ENCODE measurements at places on chromosomes 16 and 17. TPM values are rescaled to one million over a fixed set of nuclear protein-coding genes. Genes with fewer than 3 reads are reported as not detected.
A peak's percentile ranks its signal among the peaks of the same experiment; 100 is the strongest.

GRCh38 chr17:46056800-46057304, 57.8 kb downstream of the STH start:
- DNase-seq, result no peak

GRCh38 chr16:14553447-14553846, 76.6 kb downstream of the PARN start:
- DNase-seq, result no peak

Gene NPIPB13
- 18.5 TPM for total RNA-seq

DNA sequence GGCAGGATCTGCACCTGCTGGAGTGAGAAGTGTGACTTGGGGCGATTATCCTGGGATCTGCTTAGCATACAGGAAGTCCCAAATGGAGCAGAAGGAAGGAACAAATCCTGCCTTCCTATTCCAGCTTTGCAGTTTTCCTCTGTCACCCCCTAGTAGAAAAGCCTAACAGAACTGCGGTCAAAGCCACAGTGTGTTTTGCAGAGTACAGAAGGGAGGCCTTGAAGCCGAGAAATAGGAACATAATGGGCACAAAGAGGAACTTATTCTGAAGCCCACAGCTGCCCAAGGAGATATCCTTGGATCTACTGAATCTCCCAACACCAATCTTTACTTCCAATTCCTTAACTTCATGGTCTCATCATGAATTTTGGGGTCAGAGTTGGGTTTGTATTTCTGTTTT, 8.5 kb downstream of the KRTAP1-5 start:
- DNase-seq, result no peak

GRCh38 chr16:67431775-67432505, 1.0 kb downstream of the HSD11B2 start:
- no peak for DNase-seq

Gene FBF1
- 26.7 TPM for total RNA-seq

DNA sequence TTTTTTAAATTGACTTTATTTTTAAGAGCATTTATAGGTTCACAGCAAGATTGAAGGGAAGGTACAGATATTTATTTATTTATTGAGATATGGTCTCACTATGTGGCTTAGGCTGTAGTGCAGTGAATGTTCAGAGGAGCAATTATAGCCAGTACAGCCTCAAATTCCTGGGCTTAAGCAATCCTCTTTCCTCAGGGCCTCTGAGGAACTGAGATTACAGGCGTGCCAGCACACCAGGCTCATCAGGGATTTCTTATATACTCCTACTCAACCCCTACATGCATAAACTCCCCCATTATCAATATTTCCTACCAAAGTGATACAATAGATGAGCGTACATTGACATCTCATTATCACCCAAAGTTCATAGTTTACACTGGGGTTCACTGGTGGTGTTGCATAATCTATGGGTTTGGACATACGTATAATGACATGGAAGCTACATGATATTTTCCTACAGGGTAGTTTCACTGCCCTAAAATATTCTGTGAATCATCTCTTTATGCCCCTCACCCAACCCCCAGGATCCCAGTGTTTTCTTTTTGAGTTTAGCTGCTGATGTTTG, 33.5 kb downstream of the HS3ST3B1 start:
- no peak for DNase-seq

Gene TMEM101
- total RNA-seq, result 32.3 TPM

- DNase-seq, result peak; percentile 29
Measured at GRCh38 chr17:48510761-48511604, 19.8 kb downstream of the HOXB1 start.

Gene LLGL2
- 12.5 TPM for total RNA-seq

DNA sequence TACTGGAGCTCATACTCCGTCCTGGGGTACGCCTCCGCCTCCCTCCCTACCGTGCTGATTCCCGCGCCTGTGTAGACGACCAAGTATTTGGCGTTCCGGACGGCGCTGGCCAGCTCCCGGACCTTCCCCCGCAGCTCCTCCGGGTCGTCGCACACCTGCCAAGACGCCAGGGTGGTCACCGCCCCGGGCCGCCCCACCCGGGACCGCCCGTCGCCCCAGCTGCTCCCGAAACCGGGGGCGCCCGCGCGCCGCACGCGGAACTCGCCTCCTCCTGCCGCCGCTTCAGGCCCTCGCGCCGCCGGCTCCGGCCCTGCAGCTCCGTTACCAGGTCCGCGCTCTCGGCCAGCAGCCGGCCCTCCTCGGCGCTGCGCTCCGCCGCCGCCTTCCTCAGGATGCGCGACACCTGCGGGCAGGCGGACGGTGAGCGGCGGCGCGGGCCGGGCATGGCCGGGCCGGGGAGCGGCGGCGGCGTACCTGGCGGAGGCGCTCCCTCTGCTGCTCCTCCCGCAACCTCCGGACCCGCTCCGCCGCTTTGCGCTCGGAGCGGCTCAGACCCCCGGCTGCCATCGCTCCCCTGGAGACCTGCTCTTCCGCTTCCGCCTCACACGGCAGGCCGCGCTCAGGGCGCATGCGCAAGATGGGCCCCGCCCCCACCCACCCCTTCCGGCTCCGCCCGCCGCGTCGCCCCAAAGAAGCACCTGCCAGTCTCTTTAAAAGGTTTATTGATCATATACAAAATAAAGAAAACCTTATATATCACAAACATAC, at the start of gene SIRT7:
TSS of gene SIRT7 (minus strand) at position 612 of the 768 bp plus-strand sequence. CDS start at position 567, 45 bp downstream.
- DNase-seq, result peak; percentile 82

Gene GPR142
- total RNA-seq, result not detected

DNA sequence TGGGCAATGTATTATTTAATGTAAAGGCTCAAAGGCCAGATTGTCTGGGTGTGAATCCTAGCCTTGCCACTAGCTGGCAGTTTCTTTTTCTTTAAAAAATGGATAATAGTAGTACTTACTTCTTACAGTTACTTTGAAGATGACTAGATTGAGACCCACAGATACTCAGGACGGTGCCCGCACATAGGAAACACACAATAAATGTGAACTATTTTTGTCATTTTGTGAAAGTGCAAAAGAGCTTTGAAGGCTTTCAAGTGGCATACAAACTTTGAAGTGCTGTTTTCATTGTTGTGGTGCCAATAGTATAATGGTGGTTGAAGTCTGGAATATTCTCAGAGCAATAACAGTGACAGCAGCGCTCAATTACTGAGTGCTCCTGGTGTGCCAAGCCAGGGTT, 63.6 kb downstream of the OTOA start:
- no peak for DNase-seq

GRCh38 chr16:69566981-69567680, 1.4 kb downstream of the NFAT5 start:
- peak; percentile 28 for DNase-seq

GRCh38 chr16:89343501-89344457, 126.3 kb downstream of the ZNF778 start:
- no peak for DNase-seq

- DNase-seq, result no peak
Measured at GRCh38 chr17:77516902-77517301, 376.1 kb downstream of the SEC14L1 start.

GRCh38 chr16:83533193-83533592, 274.6 kb upstream of the HSBP1 start:
- DNase-seq, result peak; percentile 13

Gene TBC1D3G
- total RNA-seq, result not detected

Gene ABCC3
- not detected for total RNA-seq

Gene PRKCB
- 77.0 TPM for total RNA-seq

Gene ABCC12
- total RNA-seq, result not detected

Gene RCVRN
- not detected for total RNA-seq

DNA sequence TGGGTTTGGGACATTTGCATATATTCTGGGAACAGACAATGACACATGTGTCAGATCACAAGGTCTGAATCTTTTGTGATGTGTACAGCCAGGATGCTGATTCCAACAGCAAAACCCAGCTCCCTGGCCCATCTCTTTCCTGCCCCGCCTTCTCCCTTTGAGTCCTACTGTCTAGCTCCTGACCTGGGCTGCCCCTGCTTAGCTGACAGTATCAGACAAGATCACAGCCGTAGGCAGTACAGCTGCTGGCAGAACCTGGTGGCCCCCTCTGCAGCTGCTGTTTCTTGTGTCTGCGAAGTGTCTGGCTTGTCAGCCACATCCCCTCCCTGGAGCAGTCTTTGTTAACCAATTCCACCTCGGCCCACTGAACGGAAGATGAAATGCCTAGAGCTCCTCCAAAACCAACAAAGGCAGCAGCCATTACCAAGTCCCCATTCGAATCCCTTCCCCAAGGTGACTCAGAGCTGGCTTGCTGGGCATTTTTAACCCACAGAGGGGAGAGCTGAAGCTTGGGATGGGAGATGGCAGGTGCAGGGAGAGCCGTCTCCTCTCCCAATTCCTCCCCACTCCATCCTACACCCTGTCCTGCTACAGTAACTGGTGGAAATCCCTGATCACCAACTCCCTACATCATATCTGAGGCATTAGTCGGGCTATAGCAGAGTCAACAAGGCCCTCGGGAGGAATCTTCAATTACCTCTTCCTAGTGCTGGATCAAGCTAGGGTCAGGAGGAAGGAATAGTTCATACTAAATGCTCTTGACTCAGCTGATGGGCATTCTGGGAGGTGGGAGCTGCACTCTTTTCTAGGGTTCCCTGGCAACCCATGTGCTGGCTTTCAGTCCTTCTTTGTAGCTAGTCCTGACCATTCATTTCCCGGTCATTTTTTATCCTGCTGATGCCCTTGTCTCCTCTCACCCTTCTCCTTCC, 5.8 kb downstream of the PIPOX start:
- DNase-seq, result no peak

GRCh38 chr17:17051380-17051779, 9.1 kb downstream of the MPRIP start:
- no peak for DNase-seq

- DNase-seq, result no peak
Measured at GRCh38 chr16:90046122-90046970, 27.1 kb upstream of the DBNDD1 start.

Gene CBLN1
- total RNA-seq, result not detected

DNA sequence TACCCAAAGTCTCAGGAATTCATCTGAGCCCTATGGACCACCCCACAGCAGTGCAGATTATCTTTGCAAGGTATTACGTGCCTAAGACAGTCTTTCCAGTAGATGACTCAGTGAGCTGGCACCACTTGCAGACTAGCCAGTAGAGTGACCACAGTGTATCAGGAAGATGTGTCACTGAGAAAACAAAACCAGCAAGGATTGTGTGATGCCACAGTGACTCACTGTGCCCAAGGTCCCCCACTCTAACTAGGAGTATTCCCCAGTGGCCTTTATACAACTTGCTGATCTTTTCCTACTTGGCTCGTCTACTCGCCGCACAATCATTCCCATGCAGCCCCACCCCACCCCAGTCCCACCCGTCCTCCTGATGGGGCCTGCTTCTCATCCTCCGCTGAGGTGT, 26.8 kb upstream of the PRKCA start:
- DNase-seq, result no peak

DNA sequence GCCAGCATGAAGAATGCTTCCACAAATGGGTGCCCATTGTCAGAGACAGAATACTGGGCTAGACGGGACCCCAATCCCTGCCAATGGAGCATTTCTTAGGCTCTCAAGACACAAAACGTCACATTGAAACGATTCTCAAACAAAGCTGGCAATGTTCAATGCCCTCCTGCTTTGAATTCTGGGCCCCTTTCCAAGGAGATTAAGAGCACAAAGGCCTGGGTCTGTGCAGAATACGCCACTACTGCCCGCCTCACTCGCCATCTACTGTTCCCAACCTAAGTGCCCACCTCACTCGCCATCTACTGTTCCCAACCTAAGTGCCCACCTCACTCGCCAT, 9.7 kb downstream of the CFAP20 start:
- DNase-seq, result no peak

Gene KRTAP2-3
- total RNA-seq, result not detected

GRCh38 chr16:20385844-20386832, 18.4 kb downstream of the PDILT start:
- peak; percentile 53 for DNase-seq

GRCh38 chr17:4313221-4314114, 49.7 kb upstream of the ANKFY1 start:
- no peak for DNase-seq

DNA sequence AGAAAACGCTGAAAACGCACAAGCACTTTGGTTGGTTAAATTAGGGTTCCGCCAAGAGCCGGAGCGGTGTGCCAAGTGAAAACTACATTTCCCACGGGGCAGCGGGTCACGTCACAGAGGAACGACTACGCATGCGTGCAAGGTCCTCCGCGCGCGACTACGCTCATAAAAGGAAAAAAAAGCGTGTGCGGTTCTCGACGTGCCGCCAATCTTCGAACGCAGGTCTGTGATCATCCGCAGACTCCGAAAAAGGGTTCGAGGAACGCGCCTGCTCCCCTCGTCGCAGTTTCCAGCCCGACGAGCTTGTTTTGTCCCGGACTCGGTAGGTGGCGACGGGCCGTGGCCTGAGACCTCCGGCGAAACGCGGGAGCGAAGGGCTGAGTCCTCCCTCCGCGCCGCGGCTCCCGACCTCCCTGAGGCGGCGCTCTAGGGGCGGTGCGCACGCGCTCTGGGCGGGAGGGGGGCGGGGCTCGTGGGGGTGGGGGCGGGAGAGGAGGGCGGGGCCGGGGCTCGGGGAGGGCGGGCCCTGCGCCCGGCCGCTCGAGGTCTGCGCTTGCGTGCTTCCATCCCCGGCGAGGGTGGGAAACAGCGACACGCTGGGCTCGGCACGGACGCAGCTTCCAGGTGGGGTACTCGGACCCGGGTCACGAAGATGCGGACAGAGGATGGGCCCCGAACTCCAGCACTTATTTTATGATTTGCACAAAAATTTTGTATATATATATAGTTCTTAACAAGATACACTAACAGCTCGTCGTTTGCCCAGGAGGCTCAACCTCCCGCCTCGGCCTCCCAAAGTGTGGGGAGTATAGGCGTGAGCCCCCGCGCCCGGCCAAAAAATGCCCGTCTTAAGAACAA, at the start of gene SGF29:
TSS of gene SGF29 (plus strand) at position 145 of the 858 bp plus-strand sequence. CDS start 27,150 bp downstream, outside the sequence.
- peak; percentile 93 for DNase-seq

DNA sequence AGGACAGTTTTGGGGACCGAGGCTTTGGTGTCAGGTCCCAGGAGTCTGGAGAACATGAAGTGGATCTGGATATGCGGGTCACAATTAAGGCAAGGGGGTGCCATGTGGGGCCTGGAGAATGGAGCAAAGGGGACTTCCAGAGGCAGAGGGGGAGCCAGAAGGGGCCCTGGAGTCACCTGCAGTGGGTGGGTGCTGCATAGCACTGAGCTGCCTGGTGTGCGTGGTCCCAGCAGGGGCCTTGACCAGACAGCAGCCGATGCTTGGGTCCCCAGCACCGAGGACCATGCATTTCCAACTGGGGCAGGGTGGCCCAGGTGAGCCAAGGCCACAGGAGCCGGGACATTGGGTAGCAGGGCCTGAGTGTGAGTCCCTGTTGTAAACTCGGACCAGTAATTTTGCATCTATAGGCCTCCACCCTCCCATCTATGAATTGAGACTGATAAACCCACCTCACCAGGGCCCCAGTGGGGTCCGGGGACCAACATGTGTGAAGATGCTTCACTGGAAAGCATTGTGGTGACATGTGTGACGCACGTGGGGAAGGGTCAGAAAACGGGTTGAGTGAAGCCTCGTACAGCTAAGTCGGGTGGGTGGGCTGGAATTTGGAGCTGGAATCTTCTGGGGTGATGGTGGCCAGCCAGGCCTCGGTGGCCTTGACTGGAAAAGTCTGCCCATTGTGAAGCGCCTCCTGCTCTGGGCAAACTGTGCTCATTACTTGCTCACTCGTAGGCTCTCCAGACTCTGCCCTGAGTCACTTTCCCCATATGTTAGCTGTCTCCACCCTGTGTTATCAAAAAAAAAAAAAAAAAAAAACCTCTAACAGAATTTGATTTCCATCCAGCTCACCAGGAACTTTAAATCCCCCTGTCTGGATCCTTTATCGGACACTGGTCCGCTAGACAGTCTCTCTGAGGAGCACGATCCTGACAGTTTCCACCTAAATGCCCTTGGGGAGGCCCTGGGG, 90.5 kb upstream of the ZNF469 start:
- DNase-seq, result no peak
